Stimulated activated CD4-positive, alpha-beta T cell treated with anti-CD3 and anti-CD28 coated beads, Interleukin-2, amount 100 ng/mL, for 48 hours (primary cell): ENCODE measurements at places on chromosomes 5 and 9.
A peak's percentile ranks its signal among the peaks of the same experiment; 100 is the strongest.

GRCh38 chr5:81154725-81155124 is 78.4 kb upstream of the CKMT2 start:
- no peak for DNase-seq

GRCh38 chr5:179765400-179765799 is 28.4 kb upstream of the LTC4S start:
- no peak for DNase-seq

DNA sequence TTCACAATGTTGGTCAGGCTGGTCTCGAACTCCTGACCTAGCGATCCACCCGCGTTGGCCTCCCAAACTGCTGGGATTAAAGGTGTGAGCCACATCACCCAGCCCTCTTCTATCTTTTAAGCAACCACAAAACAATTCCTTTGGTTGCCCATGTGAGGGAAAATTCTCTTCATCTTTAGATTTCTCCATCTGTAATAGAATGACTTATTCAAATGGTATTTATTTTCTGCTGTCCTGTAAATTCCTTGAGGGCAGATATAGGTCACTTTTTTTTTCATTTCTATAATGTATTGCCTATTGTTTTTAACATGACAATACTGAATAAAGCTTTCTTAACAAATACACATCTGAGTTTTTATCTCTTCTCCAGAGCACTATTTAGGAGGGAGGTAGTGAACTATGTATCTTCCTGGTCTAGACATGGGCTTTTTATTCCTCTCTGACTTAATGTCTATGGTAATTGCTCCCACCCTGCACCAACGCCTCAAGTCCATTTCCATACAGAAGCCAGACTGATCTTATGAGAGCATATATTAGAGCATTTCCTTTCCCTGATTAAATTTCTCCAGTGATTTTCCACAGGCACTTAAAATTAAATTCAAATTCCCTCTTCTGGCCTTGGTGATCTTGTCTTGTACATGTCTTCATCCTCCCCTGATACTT is 595.6 kb downstream of the CAAP1 start:
- no peak for DNase-seq

DNA sequence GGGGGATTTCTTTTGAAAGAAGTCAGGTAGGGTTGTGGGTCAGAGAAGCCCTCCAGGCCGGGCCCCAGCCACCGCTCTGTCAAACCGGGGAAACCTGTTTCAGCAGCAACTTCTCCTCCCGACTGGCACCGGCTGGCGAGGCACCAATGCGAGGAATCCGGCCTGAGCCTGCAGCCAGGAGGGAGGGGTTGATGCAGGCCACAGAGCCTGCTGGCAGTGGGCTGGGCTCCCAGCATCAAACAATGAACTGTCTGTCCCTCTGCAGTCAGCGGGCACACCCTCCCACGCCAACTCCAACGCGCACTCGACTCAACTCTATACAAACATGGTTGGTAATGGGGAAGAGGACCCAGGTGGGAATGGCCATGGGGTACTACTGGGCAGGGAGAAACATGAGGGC is 12.1 kb downstream of the PCDH1 start:
- DNase-seq: no peak

DNA sequence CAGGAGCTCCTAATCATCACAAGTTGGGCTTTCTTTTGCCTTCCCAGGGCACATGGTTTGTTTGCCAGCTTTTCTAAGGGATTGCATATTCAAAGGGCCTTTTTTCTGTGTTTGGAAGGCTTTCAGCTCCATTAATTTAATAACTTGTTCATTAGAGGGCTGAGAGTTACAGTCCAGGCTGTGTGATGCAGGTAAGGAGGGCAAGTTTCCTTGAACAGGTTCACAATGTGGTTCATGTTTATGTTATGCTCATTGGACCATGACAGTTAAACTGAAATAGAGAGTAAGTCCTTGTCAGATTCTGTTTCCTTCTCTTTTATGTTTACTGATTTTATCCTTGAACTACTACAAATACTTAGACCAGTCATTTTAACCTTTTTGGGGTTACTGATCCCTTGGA is 174.4 kb downstream of the MARCHF11 start:
- DNase-seq: no peak

DNA sequence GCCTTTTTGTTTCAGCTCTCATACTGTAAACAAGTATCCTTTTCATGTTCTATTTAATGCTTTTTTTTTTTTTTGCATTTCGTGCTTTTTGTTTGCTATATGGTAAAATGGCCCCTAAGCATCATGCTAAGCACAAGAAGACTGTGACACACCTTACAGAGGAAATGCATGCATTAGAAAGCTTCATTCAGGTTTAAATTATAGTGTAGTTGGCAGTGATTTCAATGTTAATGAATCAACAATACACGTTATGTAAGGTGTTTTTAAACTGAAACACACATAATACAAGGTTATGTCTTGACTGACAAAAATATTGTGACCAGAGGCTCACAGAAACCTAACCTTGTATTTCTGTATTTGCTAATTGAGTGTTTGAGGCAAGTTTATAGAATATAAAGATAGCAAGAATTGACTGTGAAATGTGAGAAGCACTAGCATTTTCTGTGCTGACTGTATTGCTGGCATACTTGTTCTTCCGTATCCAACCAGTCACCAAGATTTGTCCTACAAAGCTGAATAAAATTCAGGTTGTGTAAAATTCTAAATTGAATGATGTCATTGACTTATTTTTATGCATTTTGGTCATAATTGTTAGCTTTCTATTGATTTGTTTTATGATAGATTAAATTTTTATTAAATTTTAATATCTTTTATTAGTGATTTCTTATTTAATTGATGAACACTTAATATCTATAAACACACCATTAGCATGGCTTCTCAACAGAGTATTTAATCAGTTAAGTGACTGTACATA is 4.1 kb downstream of the CFAP95 start:
- DNase-seq: no peak

GRCh38 chr5:6715758-6716628 is 2.8 kb downstream of the TENT4A start:
- no peak for DNase-seq

- no peak for DNase-seq
These were observed 394.8 kb upstream of the MEF2C start for GRCh38 chr5:89277816-89278215.

DNA sequence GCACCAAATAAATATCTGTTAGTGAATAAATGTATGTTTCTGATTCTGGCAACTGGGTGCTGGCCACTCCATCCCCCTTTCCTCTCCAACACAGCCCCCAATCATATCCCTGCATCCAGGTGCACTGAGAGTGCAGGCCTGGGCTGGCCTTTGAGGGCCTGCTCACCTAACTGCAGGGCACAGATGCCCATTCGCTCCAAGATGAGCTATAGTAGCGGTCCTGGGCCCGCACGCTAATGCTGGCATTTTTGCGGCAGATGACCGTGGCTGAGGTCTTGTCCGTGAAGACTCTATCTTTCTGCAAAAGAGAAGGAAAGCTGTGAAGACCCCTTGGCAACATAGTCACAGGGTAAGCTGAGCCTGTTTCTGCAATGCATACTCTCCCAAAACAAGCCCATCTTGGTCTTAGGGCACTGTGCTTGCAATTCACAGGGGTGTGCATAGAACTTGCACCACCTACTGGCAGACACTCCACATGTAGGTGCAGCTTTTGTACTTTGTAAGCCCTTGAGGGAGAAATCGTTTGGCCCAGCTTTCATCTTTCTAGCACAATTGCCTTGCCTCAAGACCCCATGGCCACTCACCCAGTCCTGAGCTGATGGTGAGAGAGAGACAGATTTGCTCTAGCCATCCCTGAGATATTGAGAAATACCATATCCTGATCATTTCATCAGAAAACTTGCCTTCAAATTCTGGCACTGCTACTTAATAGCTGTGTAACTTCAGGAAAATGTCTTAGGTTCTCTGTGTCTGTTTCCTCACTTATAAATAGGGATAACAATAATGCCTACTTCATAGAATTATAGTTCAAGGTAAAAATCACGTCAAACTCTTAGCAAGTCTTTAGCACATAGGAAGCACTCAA is 13.5 kb downstream of the IL12B start:
- DNase-seq: peak; percentile 21

DNA sequence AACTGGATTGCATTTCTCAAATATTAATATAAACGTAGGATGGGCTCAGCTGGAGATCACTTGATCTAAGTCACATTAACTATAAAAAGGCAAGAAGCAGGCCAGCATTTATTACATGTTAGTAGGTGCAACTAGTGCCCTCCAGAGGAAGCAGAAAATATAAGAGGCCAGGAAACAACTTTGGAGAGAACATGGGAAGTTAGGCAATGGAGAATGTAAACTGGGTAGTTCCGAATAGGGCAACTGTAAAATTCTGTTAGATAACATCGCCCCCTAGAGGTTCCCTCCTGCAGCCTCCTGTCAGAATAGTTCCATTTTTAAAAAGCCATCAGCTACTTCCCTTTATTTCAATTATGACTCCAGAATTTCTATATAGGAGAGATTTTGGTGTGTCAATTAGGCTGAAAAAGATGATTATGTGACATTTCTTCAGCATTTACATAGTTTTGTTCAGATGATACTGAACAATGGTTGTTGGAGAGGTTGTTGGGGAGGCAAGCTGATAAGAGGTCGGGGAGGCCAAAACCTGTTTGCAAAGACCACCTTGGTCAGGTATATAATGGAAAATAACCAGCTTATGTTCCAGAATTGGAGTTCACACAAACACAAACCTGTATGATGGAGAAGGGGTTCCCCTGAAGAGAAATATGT is 22.4 kb downstream of the CCL28 start:
- peak; percentile 37 for DNase-seq

DNA sequence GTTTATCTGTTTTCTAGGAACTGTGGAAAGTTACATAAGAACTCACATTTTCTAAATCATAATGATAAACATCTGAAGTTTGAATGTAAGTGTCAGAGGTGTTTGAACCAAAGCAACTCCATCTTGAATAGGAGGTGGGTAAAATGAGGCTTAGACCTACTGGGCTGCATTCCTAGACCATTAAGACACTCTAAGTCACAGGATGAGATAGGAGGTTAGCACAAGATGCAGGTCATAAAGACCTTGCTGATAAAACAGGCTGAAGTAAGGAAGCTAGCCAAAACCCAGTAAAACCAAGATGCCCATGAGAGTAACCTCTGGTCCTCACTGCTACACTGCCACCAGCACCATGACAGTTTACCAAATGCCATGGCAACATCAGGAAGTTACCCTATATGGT is 297.7 kb upstream of the POU5F2 start:
- no peak for DNase-seq

DNA sequence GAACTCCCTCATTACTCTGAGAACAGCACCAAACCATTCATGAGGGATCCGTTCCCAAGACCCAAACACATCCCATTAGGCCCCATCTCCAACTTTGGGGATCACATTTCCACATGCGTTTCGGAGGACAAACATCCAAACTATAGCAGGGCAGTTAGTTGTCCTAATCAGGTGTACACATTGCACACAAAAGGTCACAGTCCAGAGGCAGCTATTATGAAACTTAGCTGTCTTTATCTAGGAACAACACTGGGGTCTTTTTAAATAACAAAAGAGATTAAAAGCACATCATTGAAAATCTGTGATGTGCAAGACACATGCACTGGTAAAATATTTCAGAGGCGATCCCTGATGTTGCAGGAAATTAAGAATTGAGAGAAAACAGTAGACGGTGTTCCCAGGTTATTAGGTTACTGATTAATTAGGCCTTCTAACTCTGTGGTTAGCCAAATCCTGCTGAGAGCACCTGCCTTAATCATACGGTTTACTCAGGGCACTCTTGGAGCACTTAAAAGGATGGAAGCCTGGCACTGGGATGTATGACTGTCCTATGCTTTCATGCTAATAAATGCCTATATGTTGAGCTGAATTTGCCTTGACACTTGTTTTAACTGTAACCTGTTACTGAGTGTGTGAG is 1574.5 kb upstream of the WWC1 start:
- no peak for DNase-seq

- no peak for DNase-seq
These were observed 189.3 kb upstream of the PIK3R1 start for GRCh38 chr5:68026092-68026885.
